Stimulated activated memory B cell treated with anti-CD40 and anti-IgM and Interleukin-4, amounts not matched to agents 10 μg/mL and 1 μg/mL and 100 μg/mL, for 72 hours (primary cell): ENCODE measurements at places on chromosomes 11 and 22.

- ATAC-seq, result no peak
Observed at GRCh38 chr11:68782711-68783110, 31.4 kb upstream of the TESMIN start.

- no peak for ATAC-seq
Observed at GRCh38 chr11:2121227-2122130, 17.7 kb downstream of the IGF2 start.

DNA sequence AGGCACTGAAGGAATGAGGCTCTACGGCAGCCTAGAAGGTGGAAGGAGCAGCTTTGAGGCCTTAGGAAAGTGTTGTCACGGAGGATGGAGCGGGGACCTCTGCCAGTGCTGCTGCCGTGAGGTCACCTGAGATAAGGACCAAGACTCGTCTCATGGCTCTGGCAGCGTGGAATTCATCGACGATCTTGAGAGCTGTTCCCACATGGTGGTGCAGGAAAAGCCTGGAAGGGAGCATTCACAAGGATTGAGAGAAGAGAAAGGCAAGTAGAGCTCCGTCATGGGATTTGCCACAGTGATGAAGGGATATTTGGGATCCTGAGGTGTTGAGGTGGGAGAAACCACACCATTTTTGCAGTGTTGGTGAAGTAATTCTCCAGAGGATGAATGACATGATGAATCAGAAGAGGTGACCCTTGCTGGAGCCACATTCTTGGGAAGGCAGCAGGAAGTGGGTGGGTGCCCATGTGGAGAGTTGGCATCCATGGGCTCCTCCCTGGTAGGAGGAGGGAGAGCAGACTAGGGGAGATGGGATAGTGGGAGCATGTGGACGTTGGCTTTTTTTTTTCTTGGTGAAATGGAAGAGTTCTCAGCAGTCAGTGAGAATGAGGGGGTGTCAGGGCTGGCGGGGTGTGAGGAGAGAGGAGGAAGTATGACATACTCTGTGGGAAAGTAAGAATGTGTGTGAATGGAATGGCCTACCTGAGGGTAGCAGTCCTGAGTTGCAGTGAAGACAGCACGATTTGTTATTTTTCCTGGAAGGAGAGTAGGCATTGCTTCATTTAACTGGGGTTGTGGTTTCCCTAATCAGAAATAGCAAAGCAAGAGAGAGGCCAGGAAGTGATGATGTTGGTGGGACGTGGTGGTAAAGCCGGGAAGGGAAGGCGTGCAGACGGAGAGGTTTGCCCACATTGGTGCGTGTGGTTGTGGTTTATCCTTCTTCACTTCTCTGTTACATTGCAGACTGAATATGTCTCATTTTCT is 11.1 kb downstream of the PPP6R3 start:
- ATAC-seq, result peak; percentile 73

- no peak for ATAC-seq
Observed at GRCh38 chr11:99160447-99160846, 139.7 kb downstream of the CNTN5 start.

GRCh38 chr11:86578727-86579405 is 93.5 kb downstream of the ME3 start:
- ATAC-seq, result no peak

GRCh38 chr11:61586792-61587430 is 6.0 kb upstream of the SYT7 start:
- no peak for ATAC-seq

GRCh38 chr11:119108146-119108856 is 1.2 kb downstream of the C2CD2L start:
- no peak for ATAC-seq

DNA sequence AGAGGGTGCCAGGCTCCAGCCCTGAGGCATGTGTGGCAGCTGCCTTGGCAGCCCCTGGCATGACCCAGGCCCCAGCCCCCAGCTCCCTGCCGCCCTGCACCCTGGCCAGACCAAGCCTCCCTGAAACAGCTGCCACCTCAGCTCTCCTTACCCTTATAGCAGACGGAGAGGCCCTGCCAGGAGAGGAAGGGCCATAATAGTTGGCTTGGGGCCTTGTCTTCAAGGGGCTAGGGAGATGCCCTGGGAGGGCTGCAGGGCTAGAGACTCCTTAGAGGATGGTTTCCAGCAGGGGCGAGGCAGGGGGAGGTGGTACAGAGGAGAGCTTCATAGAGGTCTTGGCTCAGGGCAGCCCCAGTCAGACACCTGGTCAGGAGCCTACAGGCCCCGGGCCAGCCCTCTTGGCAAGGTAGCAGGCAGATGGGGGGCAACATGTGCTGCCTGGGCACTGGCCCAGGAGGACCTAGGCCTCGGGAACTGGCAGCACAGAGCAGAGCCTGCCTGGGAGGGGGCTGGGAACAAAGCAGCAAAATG is 13.0 kb downstream of the SMTN start:
- no peak for ATAC-seq

DNA sequence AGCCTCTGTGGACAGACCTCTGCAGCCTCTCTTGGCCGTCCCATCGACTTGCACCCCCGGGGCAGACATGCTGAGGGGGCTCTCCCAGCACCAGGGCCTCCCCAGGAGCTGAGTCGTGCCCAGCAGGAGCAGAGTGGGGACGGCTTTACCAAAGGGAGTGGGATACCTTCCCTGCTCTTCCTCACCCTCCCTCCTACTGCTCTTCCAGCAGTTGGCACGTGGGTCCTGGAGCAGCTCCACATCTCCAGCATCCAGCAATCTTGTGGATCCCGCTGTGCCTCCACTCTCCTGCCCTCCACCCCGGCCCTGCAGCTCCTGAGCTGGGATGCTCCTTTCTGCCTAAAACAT is 854.0 kb downstream of the BRD1 start:
- ATAC-seq, result peak; percentile 13

DNA sequence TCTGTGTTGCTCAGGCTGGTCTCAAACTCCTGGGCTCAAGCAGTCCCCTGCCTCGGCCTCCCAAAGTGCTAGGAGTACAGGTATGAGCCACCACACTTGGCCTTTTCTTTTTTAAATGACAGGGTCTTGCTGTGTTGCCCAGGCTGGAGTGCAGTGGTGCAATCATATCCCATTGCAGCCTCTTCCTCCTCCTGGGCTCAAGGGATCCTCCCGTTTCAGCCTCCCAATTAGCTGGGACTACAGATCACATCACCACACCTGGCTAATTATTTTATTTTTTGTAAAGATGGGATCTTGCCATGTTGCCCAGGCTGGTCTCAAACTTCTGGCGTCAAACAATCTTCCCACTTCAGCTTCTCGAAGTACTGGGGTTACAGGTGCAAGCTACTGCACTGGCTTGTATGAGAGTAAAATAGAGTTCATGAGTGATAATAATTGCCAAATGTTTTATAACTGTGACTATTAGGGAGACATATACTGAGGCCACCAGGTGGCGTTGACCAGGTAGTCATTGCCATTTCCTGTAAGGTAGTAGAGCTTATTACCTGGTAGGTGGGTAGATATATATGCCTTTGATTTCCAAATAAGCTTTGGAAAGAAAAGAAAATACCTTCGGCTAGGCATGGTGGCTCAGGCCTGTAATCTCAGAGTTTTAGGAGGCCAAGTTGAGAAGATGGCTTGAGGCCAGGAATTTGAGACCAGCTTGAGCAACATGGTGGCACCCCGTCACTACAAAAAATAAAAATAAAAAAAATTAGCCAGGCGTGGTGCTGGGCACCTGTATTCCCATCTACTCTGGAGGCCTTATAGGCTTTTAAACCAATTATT is 5.4 kb downstream of the FDX1 start:
- ATAC-seq, result no peak

DNA sequence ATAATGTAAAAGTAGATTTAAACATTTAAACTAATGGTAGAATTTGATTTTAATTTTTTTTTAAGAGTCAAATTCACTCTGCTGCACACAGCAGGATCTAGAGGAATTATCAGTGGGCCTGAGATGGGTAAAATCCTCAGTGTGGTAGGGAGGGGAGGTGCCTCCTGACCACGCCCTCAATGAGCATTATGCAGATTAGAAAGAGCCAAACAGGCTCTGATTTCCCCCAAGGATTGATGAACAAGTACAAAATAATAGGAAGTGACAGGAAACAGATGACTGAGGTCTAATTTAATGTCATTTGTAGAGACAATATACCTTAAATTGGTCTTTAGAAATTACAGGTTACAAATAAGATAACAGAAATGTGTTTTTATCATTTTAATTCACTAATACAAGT is 155.2 kb downstream of the DCDC1 start:
- no peak for ATAC-seq

DNA sequence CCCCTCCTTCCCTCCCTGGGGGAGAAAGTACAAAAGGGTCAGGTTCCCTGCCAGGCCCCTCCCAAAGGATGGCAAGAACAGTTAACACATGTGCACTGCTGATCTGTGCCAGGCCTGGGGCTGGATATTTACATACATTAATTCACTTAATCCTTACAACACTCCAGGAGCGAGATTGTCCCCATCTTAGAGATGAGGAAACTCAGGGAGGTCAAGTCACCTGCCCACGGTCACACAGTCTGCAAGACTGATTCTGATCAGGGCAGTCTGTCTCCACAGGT is 36.5 kb downstream of the NECTIN1 start:
- ATAC-seq, result no peak

DNA sequence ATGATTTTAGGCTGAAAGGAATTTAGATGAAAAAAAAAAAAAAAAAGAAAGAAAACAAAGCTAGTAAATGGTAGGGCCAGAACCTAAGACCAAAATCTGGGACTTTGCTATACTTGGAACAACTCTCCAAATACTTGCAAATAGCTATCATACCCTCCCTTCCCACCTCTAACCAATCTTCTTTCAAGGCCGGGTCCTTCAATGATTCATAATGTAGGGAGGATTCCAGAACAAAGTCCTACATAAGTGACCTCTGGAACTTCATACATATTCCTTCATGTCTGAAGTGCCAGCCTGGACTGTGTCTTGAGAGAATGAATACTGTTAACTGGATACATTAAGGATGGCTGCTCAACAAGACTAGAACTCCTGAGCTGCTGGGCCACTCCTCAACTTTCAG is 9.9 kb downstream of the STK33 start:
- ATAC-seq, result no peak
